ENCODE measurements at places on chromosomes 2 and 18.

DNA sequence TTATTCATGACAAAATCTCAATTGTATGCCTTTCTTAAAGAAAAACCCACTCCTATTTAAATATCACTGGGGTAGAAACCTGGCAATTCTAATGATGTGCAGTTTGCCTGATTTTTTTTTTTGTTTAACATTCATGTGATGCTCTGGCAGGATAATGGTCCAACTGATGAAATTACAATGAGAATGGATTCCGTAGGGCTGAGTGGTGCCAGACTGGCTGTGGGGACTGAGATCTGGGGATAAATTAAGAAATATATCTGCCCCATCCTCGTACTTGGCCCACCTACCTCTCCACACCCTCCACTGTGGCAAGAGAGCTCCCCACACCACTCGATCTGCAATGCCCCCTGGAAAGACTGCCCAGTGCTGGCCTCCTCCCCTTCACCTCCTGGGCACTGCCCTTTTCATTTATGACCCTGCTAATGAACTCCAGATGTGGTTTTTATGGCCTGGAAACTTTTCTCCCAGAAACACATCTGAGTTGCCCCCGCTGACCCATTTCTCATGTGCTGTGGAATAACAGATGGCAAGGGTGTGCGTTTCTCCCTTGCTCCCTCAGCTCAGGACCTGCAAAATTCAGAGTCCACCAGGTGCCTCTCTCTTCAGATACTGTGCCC lies 33.0 kb upstream of the RPL37A start:
- no peak for DNase-seq

- DNase-seq = no peak
Observed at GRCh38 chr2:26722911-26723310, 30.4 kb downstream of the KCNK3 start.

DNA sequence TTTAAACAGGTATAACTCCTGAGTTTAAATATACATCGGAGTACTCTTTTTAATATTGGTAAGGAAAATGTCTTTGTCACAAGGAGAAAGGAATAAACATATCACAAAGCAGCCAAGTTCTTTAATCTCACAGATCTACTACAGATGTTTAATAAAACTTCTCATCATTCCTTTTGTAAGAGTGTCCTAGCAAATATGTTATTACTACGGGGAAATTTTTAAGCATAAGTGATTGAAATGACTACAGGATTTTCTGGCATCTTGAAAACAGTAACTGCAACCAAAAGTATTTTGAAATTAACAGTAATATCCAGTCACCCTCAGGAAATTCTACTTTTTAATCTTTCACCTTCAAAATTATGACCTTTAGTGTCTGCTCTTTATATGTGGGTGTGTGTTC lies 403.1 kb downstream of the IRS1 start:
- no peak for DNase-seq

DNA sequence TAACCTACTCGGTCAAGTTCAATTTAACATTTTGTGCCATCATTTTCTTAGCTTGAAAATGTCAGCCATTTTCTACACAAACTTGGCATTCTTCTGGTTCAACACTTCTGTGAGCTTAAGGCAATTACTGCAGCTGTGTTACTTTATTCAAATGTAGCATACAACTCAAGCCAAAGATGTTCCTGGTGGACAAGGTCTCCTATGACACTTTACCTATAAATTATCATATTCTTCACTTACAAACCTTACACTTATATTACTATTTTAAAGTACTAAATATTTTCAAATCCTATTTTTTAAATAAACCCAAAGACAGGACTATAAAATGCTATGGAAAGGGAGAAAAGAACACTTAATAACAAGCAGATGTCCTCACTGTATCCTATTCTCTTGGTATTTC lies 1045.3 kb downstream of the TSN start:
- DNase-seq = no peak

DNA sequence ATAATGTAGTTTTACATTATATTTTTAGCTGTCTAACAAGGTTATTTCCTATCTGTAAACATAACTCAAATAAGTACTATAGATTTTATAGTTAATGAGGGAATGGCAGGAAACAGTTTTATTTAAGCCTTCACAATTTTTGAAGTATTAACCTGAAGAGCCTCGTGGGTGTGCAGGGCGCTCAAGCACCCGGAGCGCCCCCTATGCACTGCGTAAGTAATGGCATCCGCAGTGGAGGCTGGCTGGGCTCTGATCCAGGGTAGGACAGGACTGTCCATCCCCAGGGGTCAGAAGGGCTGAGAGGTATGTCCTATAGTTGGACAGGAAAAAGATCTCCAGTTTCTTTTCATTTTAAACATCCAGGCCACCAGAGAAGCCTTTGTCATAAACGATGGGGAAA lies 8.2 kb upstream of the GBX2 start:
- DNase-seq = no peak

DNA sequence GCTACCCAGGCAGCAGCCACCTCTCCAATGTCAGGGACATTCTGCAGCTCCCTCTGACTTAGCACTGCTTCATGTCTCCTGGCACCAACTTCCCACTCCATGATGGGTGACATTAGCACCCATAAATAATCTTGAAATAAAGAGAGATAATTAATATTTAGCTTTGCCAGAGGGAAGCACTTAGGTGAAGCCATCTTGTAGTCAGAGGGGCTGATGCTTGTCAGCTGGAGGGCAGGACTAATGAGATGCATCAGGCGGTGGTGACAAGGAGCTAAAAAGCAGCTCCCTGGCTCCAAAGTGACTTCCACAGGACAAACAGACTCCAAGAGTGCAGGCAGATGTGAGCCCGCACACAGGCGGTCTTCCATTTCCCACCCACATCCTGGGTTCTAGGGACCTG lies 153.0 kb upstream of the ID2 start:
- DNase-seq = no peak

DNA sequence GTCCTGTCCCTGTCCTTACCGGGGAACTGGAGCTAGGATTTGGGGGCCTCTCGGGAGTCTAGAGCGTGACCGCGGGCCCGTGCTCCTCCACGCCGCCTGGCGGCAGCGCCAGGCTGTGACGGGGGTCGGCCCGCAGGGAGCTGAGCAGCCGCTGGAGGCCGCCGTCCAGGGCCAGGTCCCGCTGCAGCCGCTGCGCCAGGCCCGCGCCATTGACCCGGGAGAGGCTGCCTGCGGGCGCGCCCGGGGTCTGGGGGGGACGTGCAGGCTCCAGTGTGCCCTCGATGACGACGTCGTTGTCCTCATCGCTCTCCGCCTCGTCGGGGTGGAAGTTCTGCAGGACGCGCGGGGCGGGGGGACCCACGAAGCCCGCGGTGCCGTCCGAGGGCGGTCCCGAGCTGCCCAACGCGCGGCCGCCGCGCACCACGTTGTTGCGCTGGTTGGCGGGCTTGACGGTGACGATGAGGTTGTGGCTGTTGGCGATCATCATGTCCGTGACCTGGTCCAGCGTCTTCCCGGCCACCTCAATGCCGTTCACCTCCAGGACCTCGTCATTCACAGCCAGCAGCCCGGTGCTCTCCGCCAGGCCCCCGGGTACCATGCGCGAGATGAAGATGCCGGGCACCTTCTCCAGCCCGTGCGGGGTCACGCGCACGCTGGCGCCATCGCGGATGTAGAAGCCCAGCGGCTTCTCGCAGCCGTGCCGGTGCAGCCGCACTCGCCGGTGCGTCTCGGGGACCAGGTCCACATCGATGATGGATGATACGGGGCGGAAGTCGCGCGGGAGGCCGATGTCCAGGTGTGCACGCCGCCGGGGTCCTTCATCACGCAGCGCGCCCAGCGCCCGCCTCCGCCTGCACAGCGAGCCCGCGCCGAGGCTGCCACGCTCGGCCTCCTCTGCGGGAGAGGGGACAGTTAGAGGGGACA lies 50.9 kb downstream of the ADNP2 start:
- DNase-seq = no peak

DNA sequence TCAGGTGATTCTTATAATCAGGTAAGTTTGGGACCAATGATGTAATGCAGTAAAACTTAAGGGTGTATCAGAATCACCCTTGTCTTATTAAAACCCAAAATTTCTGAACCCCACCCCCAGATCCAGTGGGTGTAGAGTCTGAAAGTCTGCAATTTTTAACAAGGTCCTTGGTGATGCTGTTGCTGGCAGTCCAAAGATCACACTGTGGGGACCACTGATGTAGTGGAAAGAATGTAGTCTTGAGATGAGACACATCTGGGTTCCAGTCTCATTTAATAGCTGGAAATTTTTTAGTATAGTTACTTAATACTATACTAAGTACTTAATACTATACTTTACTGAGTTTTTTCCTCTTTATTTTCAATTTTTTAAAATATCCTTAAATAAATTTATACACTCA lies 258.4 kb downstream of the PLCL1 start:
- DNase-seq = no peak

GRCh38 chr18:22667616-22668422 lies 250.1 kb upstream of the CTAGE1 start:
- no peak for DNase-seq

DNA sequence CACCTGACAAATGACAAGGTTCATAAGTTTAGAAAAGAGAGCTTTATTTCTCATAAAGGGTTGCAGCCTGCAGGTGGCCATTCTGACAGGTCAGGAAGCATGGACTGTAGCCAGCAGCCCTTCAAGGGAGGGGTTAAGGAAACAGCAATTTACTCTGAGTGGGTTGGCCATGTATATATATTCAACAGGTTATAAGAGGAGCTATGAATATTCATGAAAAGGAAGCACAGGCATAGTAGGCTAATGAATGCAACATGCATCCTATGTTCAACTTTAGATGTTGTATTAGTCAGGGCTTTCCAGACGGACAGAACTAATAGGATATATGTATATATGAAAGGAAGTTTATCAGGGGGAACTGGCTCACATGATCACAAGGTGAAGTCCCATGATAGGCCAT lies 20.6 kb downstream of the RNU2-63P start:
- no peak for DNase-seq

GRCh38 chr18:35862119-35862640 lies 110.3 kb upstream of the RMP24 start:
- no peak for DNase-seq

GRCh38 chr2:33268246-33268831 lies 208.1 kb upstream of the RASGRP3 start:
- no peak for DNase-seq

DNA sequence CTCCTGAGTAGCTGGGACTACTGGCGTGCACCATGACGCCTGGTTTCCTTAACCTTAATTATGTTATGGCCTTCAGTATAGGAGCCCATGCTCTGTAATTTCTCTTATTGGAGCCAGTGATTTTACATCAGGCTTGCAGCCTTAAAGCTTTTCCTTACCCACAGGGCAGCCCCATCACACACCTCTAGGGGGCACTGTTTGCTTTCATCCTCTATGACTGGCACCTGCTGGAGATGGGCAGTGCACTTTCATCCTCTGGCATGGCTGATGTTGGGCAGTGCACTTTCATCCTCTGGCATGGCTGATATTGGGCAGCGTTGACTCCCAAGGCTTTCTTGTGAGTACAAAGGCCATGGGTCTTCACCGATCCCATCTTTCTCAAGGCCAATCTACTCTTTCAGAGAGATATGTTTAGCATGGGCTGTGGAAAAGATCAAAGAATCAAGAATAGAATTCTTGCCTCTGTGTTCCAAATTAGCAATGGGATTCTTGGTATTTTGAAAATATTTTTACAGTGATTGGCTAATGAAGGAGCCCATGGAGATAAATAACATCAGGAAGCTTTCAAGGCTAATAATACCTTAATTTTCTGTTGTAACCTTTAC lies 80.7 kb upstream of the MEX3C start:
- DNase-seq = no peak

DNA sequence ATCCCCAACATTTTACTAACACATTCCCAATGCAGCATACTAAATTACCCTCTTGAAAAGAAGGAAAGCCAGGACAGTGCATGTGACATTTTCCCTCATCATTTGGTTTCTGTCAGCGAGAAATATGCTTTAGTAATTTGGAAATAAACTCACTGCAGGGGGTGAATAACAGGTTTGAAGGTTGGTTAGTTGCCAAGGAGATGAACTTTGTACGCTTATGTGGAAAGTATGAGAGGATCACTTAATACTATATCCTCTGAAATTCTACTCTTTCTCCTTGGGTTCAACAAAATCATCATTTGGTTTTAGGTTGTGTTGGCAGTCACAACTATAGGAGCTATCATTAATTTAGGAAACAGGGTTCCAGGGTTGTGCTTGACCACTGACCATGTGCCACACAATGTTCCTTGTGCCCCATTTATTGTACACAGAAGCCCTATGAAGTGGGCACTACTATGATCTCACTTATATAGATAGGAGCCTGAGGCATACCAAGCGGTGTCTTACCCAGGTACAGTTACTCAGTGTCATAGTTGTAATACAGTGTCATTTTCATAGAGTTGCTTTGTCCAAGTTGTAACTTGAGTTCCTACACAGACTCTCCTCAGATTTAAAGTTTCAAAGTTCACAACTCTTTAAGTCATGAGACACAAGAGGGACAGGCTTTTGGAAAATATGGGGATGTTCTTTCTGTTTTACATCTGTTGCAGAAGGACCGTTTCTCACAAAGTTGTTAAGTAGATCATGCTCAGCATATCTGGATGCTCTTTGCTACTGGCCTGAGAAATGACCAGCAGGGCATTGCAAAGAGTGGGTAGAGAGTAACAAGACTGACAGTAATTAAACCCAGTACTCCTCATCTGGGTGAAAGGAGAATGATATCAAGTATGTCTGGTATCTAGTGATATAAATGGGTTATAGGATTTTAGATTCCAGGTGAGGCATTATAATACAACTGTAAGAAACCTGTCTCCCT lies 91.8 kb downstream of the MAP4K4 start:
- no peak for DNase-seq

- DNase-seq = peak; percentile 23
Observed at GRCh38 chr2:240433973-240434727, 1.3 kb upstream of the GPC1 start.

GRCh38 chr2:215401896-215402379 lies 33.9 kb downstream of the FN1 start:
- no peak for DNase-seq

DNA sequence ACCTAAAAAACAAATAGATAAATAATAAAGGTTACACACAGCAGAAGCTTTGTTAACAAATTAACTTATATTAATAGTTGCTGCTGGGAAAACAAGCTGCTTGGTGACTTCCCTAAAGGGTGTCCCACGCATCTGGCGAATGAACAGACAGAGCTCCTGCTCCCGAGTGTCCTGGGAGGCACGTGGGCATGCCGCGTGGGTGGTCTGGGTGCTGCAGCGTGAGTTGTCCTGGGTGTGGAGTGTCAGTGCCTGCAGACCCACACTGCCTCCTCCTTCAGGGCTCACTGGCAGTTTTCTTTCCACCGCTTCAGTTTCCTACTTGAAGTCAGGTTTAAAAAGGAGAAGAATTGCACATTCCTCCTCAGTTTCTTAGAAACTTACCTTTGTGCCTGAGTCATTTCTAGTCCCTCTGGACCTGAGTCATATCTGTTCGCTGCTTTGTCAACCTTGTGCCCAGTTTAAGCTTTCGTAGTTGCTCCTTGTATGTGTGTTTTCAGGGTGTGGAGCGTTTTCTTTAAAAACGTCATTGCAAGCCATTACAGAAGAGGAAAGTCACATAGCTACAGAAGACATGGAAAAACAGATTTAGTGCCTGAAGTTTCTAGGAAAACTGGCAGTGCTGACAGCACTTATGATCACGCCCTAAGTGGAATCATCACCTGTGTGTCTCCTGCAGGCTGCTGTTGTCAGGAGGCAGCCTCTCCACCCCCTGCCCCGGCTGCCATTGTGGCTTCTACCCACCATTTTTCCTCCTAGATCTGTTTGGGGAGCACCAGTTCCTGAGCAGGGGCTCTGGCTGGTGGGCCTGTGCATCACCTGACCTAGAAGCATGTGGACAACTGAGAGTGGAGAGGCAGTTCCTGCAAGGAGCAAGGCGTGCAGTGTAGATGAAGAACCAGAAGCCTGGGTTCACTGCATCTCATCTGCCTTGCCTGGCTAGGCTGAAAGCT lies 24.5 kb downstream of the IMPA2 start:
- no peak for DNase-seq

- no peak for DNase-seq
Observed at GRCh38 chr2:36701391-36701795, 4.9 kb downstream of the VIT start.

GRCh38 chr2:46067501-46068305 lies 229.5 kb upstream of the EPAS1 start:
- DNase-seq = no peak
